ENCODE measurements at places on chromosomes 16 and 17. TPM values are rescaled to one million over a fixed set of nuclear protein-coding genes. Genes with fewer than 3 reads are reported as not detected.

DNA sequence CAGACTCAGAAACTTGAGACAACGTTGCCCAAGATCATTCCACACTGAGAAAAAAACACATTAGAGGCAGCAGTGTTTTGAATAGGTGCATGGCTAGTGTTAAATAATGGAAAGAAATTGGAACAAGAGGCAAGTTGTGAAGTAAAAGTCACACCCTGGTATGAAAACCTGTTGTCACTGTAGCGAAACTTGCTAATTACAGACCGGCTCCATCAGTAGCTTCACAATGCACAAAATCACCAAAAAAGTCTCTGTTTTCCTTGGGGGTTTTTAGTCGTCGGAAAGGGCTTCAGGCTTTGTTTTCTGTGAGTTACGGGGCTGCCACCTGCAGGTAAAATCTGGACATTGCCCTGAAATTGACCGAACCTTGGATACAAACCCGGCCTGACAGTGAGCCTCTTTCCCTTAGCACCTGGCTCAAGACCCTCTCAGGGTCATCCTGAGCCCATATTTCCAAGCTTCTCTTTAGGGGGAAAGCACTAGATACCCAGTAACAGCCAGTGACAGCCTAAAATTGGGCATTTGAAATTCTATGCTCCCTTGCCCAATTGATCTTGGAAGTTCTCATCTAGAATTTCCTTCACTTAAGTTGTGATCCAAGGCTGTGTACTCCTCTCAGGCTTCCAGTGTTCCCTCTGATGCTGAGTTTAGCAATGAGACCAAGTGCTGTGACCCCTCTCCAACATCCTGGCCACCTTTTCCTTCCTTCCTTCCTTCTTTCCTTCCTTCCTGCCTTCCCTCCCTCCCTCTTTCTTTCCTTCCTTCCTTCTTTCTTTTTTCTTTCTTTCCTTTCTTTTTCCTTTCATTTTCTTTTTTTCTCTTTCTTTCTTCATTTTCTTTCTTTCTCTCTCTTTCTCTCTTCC is 7.2 kb upstream of the GRB2 start:
- no peaks in the 10 kb centered on the region for H3K36me3 ChIP-seq
- peak overlapping the region; percentile 29 for H3K27ac ChIP-seq
- peaks cover 26% of the 10 kb centered on the region for H3K4me1 ChIP-seq
- DNase-seq: peak; percentile 81

GRCh38 chr16:65947951-65948350 is 418.5 kb upstream of the CDH5 start:
- no peak overlapping the region for H3K4me3 ChIP-seq
- no peaks in the 10 kb centered on the region for H3K4me1 ChIP-seq
- no peak overlapping the region for H3K27ac ChIP-seq

CLEC3A gene
- total RNA-seq: not detected

DNA sequence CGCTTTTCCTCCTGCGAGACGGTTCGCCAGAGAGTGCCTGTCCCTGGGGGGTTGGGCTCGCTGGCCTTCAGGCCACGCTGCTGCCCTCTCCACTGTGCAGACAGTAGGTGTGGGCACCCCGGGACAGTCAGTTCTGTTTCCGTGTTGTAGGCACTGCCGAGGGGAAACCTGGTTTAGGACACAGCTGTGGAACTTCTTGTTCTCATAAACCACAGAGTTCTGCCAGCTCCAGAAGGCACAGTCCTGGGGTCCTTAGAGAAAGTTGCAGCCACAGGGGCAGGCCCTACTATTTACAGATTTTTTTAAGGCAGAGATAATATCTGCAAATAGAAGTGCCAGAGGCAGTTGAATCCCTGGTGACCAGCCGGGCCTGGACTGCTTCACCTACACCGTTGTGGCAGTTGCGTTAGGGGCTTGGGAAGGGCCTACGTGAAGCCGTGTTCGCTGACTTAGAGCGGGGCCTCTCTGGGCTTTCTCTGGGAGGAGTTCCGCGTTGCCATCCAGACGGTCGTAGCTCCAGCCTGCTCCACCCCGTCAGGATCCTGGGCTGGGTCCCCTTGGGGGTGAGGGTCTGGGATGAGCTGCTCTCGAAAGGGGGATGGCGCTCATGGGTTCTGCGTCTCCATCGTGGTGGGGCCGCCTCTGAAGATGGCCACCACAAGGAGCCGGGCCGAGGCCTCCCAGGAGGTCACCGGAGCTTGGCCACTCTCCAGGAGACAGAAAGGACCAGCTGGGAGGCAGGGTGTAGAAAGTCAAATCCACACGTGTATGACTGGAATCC is 126.3 kb downstream of the BANP start:
- H3K4me1 ChIP-seq: no peaks in the 10 kb centered on the region
- no peak overlapping the region for H3K4me3 ChIP-seq
- no peak overlapping the region for H3K27ac ChIP-seq

GRCh38 chr16:72125635-72126428 is 32.2 kb downstream of the DHX38 start:
- H3K4me1 ChIP-seq: no peaks in the 10 kb centered on the region
- no peak overlapping the region for H3K4me3 ChIP-seq
- H3K27ac ChIP-seq: no peak overlapping the region
- DNase-seq: no peak
- peaks cover 4% of the 10 kb centered on the region for H3K27me3 ChIP-seq

OTOP3 gene
- total RNA-seq: not detected

GRCh38 chr17:7173687-7174602 is 5.2 kb downstream of the ASGR1 start:
- peaks cover 15% of the 10 kb centered on the region for H3K4me1 ChIP-seq
- H3K27me3 ChIP-seq: peaks cover 19% of the 10 kb centered on the region
- peak; percentile 69 for DNase-seq
- H3K27ac ChIP-seq: no peak overlapping the region

HEXD gene
- 60.6 TPM for total RNA-seq

DNA sequence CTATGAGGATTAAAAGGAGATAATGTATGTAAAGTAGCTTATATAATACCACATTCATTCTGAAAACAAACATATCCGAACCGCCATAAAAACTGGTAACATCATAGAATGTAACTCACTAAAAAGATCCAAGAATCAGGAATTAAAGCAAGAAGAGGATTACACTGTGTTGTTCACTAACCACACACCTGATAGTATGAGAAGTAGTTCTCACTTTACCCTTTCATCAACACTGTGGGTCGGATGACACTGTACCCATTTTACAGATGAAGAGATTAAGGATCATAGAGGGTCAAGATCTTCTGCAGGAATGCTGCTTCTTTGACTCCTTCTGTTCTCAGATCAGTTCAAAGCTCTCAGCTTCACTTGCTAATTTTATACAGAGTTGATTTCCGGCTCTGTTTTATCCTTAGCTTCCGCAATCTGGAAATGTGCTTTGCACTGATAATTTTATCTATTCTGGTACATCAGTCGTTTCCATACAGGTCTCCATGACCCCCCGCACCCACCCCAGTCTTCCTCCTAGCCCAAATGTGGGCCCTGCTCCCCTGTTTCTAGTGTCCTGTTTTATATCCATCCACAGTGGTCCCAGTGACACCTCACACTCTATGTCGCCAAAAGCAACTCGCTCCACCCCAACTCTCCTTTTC is 288.6 kb upstream of the CCL2 start:
- DNase-seq: no peak
- H3K36me3 ChIP-seq: no peaks in the 10 kb centered on the region

KRT33B gene
- not detected for total RNA-seq

CRLF3 gene
- total RNA-seq: 70.1 TPM
